Pons (tissue), 1 donor: ENCODE measurements at places on chromosomes 1 and 21.

DNA sequence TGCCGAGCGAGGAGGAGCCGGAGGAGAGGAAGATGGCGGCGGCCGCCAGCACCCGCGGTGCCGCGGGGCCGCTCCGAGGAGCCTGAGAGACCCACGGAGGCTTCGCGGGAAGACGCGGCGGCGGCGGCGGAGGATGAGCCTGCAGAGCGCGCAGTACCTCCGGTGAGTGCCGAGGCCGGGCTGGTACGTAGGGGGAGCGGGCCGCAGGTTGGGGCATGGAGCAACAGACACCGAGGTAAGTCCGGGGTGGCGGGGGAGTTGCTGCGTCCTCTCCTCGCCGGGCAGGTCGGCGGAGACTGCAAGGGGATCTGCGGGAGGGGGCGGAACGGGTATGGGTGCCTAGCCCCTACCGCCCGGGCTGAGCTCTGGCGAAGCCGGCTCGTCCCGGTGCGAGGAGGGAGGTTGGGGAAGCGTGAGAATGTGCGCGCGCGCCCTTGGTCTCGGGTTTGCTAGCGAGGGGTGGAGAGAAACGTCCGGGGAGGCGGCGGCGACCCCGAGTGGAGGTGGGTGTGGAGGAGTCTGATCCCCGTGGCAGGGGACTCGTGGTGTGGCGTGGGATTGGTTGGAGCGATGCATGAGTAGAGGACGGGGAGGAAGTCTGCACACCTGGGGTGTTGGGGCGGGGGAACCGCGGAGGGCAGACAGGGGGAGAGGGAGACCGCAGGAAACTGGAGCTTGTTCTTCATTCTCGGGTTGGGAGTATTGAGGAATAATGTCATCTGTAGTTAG is at the start of gene SMG7:
TSS of gene SMG7 (plus strand) at position 12 of the 729 bp plus-strand sequence. CDS start at position 134, 122 bp downstream.
- peak; percentile 30 for DNase-seq

DNA sequence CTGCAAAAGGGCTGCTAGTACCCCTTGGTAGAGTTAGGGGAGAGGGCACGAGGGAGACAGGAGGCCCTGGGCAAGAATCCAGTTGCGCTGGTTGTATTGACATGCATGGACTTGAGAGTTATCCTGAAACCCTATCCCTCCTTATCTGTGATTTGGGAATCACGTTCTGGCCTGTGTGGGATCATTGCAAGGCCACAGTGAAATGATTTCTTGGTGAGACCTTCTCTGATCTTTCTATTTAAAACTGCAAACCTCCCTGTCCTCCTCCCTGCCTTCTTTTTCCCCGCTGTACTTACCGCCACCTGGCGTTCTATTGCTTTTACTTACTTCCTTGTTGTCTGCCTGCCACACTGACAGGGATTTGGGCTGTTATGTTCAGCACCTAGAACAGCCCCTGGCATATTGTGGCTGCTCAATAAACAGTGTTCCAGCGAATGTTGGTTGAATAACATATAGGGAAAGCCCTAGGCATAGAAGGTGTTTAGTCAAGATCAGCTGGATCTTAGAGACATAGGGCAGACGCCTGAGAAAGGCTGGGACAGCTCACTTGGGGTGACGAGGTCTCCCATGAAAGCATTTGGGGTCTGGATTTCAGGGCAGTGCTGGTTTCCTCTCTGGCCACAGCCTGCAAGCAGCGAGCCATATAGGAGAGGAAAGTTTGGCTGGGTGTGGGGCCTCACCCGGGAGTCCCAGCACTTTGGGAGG is 25.6 kb downstream of the ALPL start:
- no peak for DNase-seq

- DNase-seq = no peak
Observed at GRCh38 chr21:31235671-31236450, 108.2 kb downstream of the TIAM1 start.

DNA sequence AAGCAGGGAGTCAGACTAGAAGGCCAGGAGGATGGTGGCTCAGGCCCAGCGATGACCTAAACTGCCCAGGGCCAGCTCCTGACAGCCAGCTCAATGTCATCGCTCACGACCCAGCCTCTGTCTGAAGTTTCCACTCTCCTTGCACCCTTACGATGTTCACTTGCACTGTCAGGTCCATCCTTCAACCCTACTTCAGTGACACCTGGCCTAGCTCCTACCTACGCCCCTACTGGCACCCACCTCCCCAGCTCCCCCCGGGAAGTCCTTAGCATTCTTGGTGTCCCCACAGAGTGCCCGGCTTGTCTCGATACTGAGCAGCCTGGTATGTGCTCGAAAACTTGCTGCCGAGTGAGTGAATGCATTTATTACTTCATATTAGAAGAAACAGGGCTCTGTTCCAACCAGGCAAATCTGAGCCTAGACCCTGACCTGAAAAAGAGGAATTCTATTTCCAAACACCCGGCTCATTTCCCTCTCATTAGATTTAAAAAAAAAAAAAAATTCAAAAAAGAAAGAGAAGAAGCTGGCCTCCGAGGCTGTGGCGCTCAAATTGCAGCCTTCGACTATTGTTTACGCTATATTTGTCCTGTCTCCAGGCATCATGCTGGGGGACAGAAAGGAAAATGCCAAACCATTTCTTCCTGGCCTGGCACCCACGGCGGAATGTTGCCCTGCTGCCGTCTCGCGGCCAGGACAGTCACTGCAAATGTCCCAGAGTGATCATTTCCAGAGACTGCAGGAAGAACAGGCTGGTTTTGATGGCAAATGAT is 29.8 kb upstream of the LRRC38 start:
- peak; percentile 59 for DNase-seq
